ENCODE measurements at places on chromosomes 12 and 14.

DNA sequence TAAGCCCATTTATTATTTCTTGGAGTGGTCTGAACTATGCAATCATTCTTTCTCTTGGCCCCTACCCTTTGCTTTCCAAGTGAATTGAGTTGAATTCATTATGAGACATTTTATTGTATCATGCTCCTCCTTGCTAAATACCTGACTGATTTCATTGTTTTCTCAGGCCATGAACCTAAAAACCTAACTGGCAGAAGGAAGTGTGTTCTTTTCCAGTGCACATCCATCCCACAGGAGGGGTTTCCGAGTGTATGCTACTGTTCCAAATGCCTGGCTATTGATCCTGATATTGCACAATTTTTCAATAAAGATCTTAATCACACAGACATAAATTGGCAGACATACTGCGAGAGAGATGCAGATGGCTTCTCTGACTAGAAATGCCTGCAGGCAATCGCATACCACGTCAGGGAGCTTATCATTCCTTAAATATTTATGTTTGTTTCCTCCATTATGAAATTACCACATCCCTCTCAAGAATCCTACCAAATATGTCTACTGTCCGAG is 162.2 kb upstream of the EGLN3 start:
- H3K27ac ChIP-seq, result no peak overlapping the region
- peaks cover 5% of the 10 kb centered on the region for H3K27me3 ChIP-seq
- DNase-seq, result no peak
- H3K4me3 ChIP-seq, result no peak overlapping the region

DNA sequence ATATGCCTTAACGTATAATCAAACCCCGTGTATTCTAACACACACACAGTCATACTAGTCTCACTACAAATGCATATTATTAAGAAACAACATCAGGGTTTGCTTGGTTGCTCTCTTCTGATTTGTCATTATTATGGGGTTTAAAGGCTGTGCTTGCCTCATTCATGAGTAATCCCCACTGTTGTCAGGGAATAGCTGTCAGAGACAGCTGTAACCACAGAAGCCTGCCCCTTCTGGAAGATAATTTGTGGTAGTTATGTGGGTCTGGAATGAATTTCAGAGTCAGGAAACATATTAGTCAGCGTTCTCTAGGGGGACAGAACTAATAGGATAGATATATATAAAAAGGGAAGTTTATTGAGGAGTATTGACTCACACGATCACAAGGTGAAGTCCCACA is 456.9 kb upstream of the TMEM132C start:
- no peaks in the 10 kb centered on the region for H3K36me3 ChIP-seq
- no peak overlapping the region for H3K4me3 ChIP-seq
- DNase-seq, result no peak
- no peaks in the 10 kb centered on the region for H3K27me3 ChIP-seq
- H3K27ac ChIP-seq, result no peak overlapping the region

GRCh38 chr12:57885207-57885606 is 38.7 kb upstream of the CTDSP2 start:
- no peak overlapping the region for H3K27ac ChIP-seq
- DNase-seq, result no peak
- peaks cover 15% of the 10 kb centered on the region for H3K4me1 ChIP-seq
- H3K4me3 ChIP-seq, result no peak overlapping the region

GRCh38 chr12:108787539-108787938 is 56.2 kb upstream of the CORO1C start:
- H3K27ac ChIP-seq, result no peak overlapping the region
- no peak for DNase-seq
- H3K4me1 ChIP-seq, result no peaks in the 10 kb centered on the region
- peaks cover 14% of the 10 kb centered on the region for H3K36me3 ChIP-seq
- no peaks in the 10 kb centered on the region for H3K27me3 ChIP-seq

DNA sequence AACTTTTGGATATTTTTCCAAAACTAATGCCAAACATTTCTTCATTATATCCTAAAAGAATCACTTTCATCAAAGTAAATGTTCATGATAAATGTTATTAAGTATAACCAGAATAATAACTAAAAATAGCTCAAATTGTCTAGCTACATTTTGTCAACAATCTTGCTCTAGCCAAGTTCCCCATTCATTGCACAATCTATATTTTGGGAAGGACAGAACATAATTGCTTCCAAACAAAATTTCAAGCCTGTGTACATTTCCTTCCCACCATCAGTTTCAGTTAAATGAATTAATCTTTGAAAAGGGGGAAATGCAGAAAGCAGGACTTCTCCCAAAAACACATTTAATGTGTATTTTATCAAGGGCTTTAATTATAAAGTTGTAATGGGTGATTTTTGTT is 98.0 kb upstream of the PLEKHG7 start:
- no peaks in the 10 kb centered on the region for H3K27me3 ChIP-seq
- peaks cover 13% of the 10 kb centered on the region for H3K36me3 ChIP-seq
- no peak for DNase-seq
- no peak overlapping the region for H3K4me3 ChIP-seq

DNA sequence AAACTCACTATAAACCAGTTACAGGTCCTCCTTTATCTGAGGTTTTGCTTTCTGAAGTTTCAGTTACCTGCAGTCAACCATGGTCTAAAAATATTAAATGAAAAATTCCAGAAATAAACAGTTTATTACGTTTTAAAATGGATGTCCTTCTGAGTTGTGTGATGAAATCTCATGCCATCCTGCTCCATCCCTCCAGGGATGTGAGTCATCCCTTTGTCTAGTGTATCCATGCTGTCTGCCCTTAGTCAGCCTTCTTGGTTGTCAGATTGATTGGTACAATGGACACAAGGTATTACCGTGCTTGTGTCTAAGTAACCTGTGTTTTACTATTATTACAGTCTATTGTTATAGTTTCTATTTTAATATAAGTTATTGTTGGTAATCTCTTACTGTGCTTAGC is 328.3 kb downstream of the APAF1 start:
- H3K27me3 ChIP-seq, result no peaks in the 10 kb centered on the region
- H3K4me1 ChIP-seq, result no peaks in the 10 kb centered on the region
- no peaks in the 10 kb centered on the region for H3K36me3 ChIP-seq

DNA sequence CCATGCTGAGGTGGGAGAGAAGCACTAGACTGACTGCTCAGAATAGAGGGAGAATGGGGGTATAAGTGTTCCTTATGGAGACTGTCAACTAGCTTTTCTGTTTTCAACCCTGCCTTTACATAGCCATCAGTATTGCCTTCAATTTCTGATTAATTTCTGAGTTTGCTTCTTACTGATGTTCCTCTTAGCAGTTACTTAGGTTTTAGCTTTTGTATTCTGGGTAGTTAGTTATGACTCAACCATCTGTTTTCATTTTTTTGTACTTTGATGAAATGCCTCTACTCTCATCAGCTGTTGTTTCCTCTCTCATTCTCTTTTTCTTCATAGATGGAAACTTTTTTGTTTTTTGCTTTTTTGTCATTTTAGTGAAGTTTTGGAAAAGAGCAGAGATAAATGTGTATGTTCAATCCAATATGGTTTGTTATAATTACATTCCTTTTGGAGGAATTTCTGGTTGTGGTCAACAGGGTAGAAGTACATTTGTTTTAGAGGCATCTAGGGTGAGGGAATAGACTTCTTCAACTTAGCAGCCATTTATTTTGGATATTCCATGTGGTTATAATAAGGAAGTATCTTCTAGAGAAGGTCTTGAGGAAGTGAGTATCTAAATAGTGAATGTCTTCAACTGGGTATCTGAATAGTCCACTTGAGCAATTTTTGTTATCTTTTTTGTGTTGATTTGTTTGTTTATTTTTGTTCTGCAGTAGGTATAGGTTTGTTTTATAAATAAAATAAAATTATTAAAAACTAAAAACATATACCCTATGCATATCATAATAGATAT is 29.6 kb downstream of the PMCH start:
- peaks cover 11% of the 10 kb centered on the region for H3K4me1 ChIP-seq
- H3K36me3 ChIP-seq, result peaks cover 7% of the 10 kb centered on the region
- no peak overlapping the region for H3K4me3 ChIP-seq
- no peaks in the 10 kb centered on the region for H3K27me3 ChIP-seq

DNA sequence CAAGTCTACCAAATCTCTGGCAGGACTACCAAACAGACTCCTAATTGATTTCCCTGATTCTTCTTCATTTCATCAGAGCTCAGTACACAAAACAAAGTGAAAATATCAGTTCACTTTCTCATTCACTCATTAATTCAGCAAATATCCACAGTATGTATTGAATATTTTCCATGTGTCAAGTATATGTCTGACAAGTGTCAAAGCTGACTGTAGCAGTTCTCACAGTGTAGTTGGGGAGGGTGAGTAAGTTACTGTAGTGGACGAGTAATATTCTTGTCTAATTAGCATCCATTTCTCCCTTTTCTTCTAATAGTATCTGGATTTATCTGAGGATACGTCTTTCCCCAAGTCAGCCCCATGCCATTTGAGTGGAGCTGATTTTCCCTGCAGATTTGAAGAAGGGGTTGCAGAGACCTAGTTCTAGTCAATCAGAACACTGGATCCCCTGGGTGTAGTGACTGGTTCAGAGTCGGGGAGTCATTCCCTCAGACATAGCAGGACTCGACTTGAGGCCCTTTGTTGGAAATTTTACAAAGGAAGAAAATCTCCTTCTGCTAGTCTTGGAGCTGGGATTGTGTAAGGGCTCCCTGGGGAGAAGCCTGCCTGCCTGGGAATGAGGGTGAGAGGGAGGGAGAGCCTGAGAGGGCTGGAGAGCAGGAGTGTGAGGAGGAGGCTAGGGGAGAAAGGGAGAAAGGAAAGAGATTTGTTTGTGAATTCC is 51.4 kb downstream of the GRIP1 start:
- no peaks in the 10 kb centered on the region for H3K27me3 ChIP-seq
- no peak overlapping the region for H3K4me3 ChIP-seq
- no peak for DNase-seq
- H3K27ac ChIP-seq, result no peak overlapping the region
- no peaks in the 10 kb centered on the region for H3K4me1 ChIP-seq
- H3K36me3 ChIP-seq, result no peaks in the 10 kb centered on the region

- peak; percentile 21 for DNase-seq
- no peak overlapping the region for H3K4me3 ChIP-seq
- H3K4me1 ChIP-seq, result peaks cover 48% of the 10 kb centered on the region
- H3K27ac ChIP-seq, result peak overlapping the region; percentile 46
Measured at GRCh38 chr12:50985322-50985721, 33.0 kb downstream of the HIGD1C start.

Measured in activated naive CD4-positive, alpha-beta T cell treated with anti-CD3 and anti-CD28 coated beads for 36 hours (primary cell).